ENCODE measurements at places on chromosomes 6 and 20.
A peak's percentile ranks its signal among the peaks of the same experiment; 100 is the strongest.

DNA sequence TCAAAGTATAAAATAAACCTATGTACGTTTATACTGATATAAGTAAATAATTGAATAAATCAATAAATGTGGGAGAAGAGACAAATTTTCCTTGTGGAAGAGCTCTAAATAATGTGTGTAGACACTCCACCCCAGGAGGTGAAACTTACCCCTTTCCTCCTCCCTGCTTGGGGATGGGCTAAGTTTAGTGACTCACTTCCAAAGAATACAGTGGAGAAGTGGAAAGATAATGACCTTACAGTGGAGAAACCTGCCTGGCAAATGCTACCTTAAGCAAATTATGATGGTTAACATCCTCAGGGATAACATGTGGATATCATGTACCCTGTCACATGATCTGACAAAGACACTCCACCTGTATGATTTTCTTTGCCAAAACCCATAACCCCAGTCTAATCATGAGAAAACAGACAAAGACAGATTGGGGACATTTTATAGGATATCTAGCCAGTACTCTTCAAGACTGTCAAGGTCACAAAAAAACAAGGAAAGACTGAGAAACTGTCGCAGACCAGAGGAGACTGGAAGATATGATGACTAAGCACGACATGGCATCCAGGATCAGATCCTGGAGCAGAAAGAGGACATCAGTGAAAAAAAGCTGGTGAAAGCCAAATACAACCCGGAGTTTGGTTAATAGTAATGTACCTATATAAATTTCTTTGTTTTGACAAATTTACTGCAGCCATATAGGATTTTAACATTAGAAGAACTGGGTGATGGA is 195.5 kb upstream of the PRDM1 start:
- DNase-seq = no peak

DNA sequence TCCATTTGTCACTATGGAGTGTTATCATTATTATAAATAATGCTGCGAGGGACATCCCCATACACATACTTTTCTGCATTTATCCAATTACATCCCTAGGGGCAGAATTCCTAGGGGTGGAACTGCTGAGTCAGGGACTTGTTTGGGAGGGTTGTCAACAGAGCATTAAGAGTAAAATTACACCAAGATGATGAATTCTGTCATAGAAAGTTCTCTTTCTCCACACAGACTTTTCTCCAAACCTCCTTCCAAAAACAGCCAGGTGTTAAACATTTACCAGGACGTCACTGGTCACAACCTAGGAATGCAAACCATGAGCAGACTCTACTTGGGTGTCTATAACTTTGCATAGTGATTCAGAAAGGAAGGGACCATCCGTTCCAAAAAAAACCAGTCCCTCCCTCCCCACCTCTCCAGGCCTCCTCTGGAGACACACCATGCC is 95.5 kb downstream of the PRND start:
- DNase-seq = no peak

DNA sequence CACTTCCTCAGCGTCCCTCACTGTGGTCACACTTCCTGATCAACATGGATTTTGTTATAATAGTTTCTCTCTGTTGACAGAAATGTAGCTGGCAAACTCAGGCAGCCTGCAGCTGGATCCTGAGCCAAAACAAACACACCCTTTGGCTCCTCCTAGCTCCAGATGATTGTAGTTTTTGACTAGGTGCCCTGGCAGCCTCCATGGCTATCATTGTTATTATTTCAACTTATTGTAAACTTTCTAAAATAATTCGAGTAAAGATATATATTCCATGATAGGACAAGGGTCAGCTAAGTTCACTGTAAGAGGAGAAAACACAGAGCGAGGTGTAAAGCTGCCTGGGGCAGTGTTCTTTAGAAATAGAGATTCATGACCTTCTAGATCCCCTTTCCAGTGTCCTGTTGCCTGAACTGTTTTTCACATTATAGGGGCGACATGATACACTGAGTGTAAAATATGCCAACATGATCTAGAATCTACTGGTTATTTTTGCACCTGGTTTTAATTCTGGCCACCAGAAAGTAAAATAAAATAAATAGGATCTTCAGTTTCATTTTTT is 98.2 kb upstream of the HDGFL1 start:
- DNase-seq = no peak

DNA sequence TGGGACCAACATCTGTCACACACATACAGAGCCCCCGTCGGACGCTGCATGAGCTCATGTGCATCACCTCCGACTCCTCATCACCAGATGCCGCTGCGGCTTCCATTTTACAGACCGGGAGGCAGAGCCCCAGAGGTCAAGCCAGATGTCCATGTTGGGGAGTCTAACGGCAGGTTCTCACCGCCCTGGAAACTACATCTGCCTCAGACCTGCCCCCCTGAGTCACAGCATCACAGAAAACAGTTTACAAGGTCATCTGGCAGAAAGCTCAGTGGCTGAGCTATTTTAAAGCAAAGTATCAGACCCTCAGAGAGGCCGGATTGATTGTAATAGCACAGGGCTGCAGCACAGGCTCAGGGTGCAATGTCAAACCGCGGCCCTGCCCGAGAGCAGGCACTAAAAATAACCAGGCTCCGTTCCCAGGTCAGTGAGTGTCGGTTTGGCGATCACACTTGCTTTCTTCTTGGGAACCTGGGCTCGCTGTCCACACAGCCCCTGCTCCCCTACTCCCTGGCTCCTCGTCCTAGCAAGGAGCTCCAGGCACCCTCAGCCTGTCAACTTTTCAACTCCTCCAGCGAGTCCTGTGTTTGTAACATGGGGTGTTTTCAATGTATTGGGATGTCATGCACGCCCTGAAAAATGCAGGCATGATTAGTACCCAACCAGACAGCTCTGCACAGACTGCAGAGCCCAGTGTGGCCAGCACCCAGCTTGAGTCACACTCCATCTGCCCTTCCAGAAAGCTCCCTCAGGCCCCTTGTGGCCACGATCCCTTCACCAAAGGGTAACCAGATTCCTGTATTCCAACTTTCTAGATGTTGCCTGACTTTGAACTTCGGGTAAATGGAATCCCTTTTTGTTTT is 264.5 kb downstream of the CDH4 start:
- no peak for DNase-seq

DNA sequence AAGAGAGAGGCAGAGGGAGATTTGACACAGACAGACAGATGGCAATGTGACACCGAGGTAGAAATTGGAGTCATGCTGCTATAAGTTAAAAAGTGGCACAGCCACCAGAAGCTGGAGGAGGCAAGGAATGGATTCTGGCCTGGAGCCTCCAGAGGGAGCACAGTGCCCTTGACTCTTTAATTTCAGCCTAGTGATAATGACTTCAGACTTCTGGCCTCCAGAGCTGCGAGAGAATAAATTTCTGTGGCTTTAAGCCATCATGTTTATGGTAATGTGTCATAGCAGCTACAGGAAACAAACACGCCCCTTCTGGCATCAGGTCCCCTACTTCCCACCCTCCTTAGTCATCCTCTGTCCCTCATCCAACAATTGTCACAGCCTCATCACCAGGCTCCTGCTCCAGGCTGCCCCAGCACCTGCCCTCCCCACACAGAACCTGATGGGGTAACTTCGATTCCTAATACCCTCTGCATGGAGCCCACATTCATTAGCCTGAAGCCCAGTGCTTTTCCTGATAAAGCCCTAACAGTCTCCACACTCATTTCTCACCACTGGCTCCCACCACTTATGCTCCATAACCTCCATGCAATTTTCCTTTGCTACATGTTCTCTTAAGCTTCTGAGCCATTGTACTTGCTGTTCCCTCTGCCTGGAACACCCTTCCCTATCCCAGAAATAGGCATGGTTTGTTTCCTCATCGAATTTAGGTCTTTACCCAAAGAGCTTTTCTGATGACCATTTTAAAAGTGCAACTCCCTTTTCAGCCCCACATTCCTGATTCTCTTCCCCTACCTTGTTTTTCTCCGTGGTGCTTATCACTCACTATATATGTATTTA is 69.7 kb upstream of the TOX2 start:
- no peak for DNase-seq

DNA sequence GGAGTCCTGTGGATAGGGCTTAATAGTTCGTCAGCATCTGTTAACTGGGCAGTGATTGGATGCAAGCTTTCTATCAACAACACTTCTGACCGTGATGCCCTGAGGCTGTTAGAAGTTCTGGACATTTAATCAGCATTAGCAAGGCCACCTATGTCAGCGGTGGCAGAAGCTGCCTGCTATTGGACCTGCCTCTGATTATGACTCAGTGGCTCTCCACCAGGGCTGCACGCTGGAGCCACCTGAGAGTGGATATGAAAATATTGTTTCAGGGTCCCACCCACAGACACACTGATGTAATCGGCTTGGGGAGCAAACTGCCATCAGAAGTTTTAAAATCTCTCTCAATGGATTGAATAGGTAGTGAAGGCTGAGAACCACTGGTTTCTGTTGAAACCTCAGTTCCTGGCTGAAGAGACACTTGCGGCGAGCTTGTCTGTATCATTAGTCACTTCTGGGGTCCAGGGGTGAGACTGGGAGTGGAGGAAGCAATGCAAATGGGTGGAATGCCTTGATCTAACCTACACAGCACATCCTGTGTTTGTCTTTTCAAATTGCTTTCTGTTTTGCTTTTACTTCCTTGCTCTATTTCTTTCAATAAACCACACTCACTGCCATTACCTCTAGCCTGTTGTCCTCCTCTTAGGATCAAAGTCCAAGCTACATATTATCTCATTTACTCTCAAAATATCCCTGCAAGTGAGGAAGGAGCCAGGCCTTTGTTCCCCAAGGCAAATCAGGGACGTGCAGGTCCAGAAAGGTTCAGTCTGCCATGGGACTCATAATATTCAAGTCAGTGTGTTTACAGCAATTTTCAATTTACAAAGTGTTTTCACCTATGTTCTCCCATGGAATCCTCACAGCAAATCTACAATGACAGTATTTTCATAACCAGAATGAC is 4.2 kb downstream of the CLIC5 start:
- DNase-seq = peak; percentile 31

GRCh38 chr6:169723200-169723909 is 945 bp downstream of the PHF10 start:
- DNase-seq = peak; percentile 61

- DNase-seq = no peak
Measured at GRCh38 chr6:12335717-12336116, 45.6 kb downstream of the EDN1 start.

DNA sequence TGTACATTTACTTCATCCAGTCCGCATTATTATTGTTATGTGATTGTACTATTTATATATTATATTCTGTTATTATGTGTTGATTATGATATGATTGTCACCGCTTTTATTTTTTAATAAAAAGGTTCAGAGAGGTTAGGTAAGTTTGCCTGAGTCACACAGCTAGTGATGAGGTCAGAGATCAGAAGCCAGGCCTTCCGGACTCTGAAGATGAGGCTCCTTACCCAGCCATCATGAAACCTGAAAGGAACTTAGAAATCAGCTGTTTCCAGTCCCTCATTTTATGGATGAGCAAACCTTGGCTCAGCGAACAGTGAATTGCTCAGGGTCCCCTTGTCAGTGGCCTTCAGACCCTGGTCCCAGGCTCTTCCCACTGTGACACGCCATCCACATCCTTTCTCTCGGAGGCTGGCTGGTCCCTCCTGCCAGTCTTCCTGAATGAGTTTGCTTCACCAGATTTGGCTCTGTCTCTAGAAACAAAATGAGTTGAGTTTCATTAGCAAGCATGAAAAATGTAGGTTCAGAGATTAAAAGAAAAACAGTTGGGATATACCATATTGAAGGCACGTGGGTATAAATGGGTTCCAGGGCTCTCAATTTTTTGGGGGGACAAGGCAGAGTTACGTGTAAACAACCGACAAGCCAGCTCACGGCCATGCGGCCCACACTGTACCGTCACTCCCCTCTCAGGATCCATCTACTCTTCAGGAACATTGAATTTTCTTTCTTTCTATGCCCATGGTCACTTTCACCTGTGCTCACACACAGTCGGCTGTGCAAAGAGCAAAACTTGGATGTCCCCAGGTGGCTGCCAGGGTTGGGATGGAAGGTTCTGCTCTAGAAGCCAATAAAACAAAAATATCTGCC is 132.9 kb downstream of the ZDHHC14 start:
- no peak for DNase-seq

GRCh38 chr6:41523915-41524633 is 22.1 kb upstream of the FOXP4 start:
- no peak for DNase-seq

GRCh38 chr6:75906871-75907270 is 157.8 kb downstream of the MYO6 start:
- DNase-seq = no peak

GRCh38 chr6:142887517-142887916 is 57.5 kb downstream of the HIVEP2 start:
- DNase-seq = no peak

GRCh38 chr20:45833883-45834796 is 541 bp downstream of the SNX21 start:
- DNase-seq = peak; percentile 65

DNA sequence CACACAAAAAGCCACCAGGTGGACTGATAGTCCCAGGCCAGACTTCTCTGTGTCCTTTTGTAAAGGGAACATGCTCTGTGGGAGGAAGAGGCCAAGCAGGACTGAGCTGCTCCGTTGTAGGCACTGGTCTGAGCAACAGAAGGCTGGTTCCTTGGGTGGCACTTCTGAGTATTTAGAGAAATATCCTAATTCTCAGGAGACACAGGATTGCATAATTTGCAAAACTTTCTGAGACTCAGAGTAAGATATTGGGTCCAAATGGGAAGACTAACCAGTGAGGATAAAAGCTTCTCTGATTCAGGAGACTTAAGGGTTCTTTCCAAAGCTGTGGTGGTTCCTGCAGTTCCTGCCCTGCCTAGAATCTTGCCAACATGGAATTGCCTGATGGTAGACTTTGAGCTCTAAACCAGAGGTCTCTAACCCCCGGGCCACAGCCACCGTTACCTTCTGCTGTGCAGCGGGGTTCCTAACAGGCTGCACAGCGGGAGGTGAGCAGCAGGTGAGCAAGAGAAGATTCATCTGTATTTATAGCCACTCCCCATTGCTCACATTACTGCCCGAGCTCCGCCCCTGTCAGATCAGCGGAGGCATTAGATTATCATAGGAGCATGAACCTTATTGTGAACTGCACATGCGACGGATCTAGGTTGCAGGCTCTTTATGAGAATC is 107.0 kb downstream of the OLIG3 start:
- no peak for DNase-seq

- DNase-seq = no peak
Measured at GRCh38 chr20:17934141-17934862, 34.3 kb downstream of the SNX5 start.

DNA sequence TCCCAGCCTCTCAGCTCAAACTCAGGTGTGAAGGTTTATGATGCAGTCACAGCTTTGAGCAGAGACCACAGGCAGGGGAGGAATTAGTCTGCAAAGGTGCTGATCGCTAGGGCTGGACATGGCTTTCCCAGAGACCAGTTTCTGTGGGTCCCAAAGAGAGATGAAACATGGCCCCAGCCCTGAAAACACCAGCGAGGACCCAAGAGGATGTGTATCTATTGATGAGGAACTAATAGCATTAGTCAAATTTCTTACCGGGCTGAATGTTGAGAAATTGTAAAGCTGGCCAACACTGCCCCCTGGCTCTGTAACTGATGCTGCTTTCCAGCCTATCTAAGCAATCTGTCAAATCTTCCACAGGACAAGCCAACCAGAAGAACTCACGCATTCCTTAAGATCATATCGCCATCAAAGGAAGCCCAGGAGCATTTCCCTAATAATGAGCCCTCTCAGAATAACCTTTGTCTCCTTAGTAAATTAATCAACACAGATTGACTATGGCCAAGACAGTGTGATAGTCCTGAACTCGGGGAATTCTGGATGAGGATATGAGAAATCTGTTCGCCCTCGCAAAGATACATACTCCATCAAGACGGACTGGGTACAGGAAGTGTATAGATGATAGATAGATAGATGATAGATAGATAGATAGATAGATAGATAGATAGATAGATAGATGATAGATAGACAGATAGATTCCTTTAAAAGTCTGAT is 7.8 kb upstream of the ACSS1 start:
- peak; percentile 71 for DNase-seq
